ENCODE measurements at places on chromosomes 3 and 15. TPM values are rescaled to one million over a fixed set of nuclear protein-coding genes. Genes with fewer than 3 reads are reported as not detected.

Gene C3orf62
- 2.4 TPM for total RNA-seq

- no peak for DNase-seq
These were observed 28.4 kb upstream of the MAGI1 start for GRCh38 chr3:66066963-66067617.

DNA sequence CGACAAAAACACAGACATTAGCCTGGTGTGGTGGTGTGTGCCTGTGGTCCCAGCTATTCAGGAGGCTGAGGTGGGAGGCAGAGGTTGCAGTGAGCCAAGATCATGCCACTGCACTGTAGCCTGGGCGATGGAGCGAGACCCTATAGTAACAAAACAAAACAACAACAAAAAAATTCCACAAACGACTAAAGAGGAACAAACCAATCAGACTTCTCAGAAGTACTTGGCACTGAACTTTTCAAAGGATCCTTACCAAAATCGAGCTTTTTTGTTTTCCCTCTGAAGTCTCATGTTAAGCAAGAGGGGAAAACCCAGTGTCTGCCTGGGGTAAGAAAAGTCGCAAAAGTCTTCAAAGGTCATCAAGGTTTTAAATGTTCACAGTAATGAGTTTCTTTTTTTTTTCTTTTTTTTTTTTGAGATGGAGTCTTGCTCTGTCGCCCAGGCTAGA is 30.1 kb upstream of the TFRC start:
- DNase-seq, result no peak

GRCh38 chr15:77029166-77030047 is 34.5 kb downstream of the PSTPIP1 start:
- DNase-seq, result peak; percentile 10

Gene CGNL1
- total RNA-seq, result 67.1 TPM

DNA sequence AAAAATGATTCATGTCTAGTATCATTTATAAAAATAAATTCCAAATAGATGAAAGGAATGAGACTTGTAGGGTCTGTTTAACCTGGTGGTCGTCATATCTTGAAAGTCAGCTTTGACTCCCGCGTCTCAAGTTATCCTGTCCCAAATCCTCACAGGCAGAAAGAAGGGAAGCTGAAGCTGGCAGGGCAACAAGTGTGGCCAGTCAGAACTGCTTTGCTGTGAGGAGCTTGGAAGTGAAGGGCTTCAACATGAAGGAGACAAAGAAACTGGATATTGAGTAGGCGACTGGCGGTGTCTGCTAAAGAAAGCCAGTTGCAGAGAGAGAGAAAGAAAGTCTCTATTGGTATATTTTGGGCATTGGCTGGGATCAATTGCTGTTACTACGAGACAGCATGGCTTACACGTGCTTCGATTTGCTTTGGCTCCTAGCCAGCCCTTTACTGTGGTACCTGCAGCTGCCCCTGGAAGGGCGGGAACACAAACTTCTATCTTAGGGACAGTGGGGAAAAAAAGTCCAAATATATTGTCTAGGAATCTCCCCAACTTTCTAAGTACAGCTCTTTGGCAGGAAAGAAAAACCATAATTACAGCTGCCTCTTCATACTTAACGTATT is 107.2 kb downstream of the CHST2 start:
- DNase-seq, result no peak

Gene ALAS1
- 43.0 TPM for total RNA-seq

- no peak for DNase-seq
These were observed 2.7 kb upstream of the CRELD1 start for GRCh38 chr3:9930804-9931418.

Gene AGBL1
- total RNA-seq, result not detected

GRCh38 chr15:59953392-59953883 is 50.7 kb upstream of the FOXB1 start:
- DNase-seq, result no peak

GRCh38 chr3:176296066-176296597 is 901.1 kb downstream of the TBL1XR1 start:
- DNase-seq, result no peak

Gene C15orf62
- total RNA-seq, result 0.72 TPM

- DNase-seq, result no peak
These were observed 66.2 kb upstream of the TPM1 start for GRCh38 chr15:62976301-62976881.

DNA sequence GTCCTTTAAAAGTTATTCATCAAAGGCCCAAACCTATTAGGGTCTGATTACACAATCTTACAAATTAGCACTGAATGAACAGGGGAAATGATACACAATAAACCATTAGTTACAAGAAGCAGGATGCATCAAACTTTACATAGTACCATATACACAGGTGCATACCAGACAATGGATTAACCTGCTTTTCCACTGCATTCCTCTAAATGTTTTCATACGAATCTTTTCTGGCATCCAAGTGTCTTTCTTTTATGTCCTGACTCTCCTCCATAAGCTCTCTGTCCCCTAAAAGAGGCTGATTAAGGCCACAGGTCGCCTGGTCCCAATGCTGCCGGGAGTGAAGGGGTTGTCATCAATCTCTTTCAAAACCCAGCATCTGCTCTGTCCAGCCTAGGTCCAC is 11.4 kb downstream of the FBN1 start:
- DNase-seq, result no peak

Gene CCR9
- not detected for total RNA-seq

Gene KLHL6
- total RNA-seq, result 0.18 TPM

- DNase-seq, result no peak
These were observed 1198.0 kb downstream of the ROBO1 start for GRCh38 chr3:78569804-78570203.

Gene FANCD2OS
- total RNA-seq, result not detected

Gene NR2E3
- total RNA-seq, result 0.57 TPM

Gene HHLA2
- total RNA-seq, result 0.07 TPM

Gene DNAH12
- total RNA-seq, result not detected

DNA sequence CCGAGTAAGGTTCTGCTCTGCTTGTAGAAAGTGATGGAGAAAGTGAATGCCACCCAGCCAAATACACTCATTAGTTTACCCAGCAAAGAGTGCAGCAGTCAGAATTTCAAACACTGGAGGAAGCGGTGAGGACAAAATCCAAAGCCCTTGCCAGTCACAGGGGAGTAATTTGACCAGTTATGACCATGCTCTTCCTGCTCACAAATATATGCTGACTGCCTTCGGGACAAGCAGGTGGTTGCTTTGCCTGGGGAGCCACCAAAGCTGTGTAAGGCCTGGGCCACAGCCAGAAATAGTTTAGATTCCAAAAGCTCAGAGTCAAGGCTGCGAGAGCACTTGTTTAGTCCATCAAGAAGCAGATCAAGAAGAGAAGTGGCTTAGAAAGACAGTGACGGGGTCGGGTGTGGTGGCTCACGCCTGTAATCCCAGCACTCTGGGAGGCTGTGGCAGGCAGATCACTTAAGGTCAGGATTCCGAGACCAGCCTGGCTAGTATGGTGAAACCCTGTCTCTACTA is 51.0 kb upstream of the ATP13A3 start:
- DNase-seq, result no peak

DNA sequence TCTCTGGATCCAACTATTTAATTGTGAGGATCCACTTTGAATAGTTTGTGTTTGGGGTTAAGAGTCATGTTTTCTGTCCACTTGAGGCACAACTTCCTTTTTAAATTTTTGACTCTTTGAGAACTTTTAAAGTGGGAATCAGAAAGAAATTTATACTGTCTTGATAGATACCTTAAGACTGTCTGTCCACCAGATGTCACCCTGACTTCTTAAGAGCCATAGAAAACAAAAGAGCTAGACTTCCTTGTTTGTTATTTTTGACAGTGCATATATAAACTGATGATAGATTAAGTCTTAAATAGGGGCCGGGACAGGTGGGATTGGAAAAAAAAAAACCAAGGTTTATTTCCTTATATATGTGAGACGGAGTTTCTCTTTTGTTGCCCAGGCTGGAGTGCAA is 52.1 kb upstream of the WDR72 start:
- DNase-seq, result no peak

DNA sequence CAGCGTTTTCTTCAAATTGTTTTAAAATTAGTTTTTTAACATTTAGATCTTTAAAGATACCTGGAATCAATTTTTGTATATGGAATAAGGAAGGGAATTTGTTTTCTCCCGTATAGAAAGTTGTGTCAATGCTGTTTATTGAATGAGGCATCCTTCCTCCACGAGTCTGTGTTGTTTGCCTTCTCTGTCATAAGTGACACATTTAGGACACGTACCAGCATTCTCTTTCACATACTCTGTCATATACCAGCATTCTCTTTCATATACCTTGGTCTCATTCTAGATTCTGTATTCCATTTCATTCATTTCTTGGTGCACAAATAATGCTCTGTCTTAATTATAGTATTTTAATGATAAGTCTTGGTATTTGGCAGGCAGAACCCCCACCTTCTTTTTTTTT is 10.3 kb downstream of the ATP11B start:
- DNase-seq, result no peak

Gene MLF1
- 31.9 TPM for total RNA-seq

DNA sequence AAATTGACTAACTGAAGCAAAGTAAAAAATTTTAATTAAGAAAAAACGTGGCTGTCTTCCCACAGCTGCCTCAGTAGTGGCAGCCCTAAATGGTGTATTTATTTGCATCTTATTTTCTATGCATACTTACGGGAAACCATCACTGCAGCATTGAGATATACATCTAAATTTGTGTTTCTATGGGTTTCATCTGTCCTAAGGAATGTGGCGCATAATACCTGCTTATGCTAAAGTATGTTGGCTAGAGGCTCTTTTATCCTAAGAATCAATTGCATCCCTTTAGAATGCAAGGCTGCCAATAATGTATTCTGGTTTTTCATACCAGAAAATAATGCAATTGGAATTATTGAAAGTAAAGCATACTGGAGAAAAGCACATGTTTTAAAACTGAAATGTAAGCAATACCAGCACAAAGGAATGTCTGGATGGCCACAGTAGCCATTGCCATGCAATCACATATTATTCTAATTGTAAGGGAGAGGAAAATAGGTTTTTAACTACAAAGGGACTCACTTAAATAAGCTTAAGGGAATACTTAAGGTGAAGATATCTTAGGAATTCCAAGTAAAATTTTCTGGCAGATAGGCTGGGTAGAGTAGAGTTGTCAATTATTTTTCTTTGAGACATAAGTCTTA is 834.5 kb upstream of the NECTIN3 start:
- DNase-seq, result no peak

GRCh38 chr3:153150991-153151390 is 11.0 kb upstream of the RAP2B start:
- DNase-seq, result no peak

Gene NDUFB5
- 114 TPM for total RNA-seq

DNA sequence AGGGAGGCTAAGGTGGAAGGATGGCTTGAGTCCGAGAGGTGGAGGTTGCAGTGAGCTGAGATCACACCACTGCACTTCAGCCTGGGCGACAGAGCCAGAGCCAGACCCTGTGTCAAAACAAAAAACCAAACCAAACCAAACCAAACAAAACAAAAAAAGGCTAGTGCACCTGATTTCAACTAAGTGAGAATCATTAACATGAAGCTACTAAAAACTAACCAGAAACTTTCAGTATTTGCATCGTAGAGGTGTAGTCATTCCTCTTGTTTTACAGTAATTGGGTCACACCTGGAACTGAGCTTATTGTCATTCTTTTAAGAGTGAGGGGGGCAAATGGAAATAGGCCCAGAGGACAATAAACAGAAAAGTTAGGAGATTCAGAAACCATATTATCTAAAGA is 58.5 kb downstream of the ST6GAL1 start:
- DNase-seq, result no peak

DNA sequence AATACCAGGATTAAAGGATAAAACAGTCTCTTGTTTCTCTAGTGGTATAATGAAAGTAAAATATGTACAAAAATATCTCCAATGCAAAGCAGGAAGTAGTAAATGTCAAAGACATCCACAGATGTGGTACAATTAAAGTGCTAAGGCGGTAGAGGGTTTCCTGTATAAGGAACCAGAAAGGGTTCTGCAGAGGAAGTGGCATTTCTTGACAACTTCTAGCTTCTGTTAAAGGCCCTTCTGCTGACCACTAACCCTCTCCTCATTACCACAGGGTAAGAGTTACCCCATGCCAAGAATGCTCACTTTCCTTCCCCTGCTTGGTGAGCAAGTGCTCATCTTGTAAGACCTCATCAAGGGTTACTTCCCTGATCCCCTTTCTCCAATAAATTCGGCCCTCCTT is 883.6 kb upstream of the NR2F2 start:
- no peak for DNase-seq

DNA sequence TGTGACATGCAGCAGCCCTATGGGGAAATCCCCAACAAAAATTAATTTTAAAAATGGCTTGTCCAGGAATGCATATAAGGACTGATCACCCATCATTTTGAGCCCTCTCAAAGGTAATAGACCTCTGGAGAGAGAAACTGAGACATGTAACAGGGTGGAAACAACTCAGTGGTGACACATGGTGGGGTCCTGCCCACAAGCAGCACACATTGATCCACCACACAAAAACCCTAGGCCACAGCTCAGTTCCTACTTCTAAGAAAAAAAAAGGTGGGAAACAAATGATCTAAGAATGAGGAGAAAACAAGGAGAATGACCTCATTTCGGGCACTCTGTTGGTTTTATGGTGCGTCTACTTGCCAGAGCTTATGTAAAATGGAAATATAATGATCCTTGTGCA is 1.9 kb upstream of the SLC41A3 start:
- DNase-seq, result no peak

Gene OR4F15
- total RNA-seq, result not detected

- DNase-seq, result no peak
These were observed 93.5 kb downstream of the FMN1 start for GRCh38 chr15:33101036-33101435.

- DNase-seq, result no peak
These were observed 3.0 kb upstream of the ANKRD28 start for GRCh38 chr3:15800780-15801179.

GRCh38 chr15:40055576-40056293 is 16.8 kb upstream of the SRP14 start:
- DNase-seq, result no peak

Gene DPPA2
- 15.0 TPM for total RNA-seq

- DNase-seq, result peak; percentile 67
These were observed 72.8 kb upstream of the ANKRD34C start for GRCh38 chr15:79209690-79210089.

DNA sequence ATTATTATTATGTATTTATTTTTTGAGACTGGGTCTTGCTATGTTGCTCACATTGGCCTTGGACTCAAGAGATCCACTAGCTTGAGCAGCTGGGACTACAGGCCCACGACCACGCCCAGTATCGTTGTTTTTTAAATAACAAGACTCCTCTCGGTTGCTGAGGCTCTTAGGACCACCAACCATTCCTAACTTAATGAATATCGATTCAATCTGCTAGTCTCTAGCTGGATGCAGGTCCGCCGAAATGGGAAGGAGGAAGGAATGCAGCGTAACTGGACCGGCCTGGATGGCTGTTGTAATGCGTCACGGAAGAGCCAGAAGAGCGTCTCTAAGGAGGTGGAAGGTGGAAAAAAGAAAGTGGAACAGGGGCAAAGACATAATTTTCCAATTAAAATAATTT is 1.7 kb downstream of the ANXA2 start:
- peak; percentile 44 for DNase-seq

Gene TMCO5A
- not detected for total RNA-seq

DNA sequence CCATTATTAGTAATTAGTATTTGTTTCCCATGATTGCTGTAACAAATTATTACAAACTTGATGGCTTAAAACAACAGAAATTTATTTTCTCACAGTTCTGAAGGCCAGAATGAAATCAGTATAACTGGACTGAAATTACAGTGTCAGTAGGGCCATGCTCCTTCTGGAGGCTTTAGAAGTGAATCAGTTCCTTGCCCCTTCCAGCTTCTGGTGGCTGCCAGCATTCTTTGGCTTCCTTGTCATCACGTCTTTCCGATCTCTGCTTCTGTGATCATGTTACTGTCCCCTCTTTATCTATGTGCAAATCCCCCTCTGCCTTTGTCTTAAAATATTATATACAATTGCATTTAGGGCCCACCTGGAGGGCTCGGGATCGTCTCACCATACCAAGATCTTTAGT is 92.0 kb downstream of the FOXB1 start:
- DNase-seq, result no peak

Measured in WTC11 (cell line).